ENCODE measurements at places on chromosomes 5 and 9. TPM values are rescaled to one million over a fixed set of nuclear protein-coding genes. Genes with fewer than 3 reads are reported as not detected.

PKD2L2 gene
- total RNA-seq, result not detected

RMRP gene
- total RNA-seq, result 46,048 TPM

MEGF9 gene
- total RNA-seq, result 5.4 TPM

CLIC3 gene
- total RNA-seq, result 4.0 TPM

TRIM7 gene
- total RNA-seq, result 7.6 TPM

NEUROG1 gene
- not detected for total RNA-seq

MCC gene
- 8.2 TPM for total RNA-seq

ZNF608 gene
- total RNA-seq, result 12.5 TPM

CMYA5 gene
- total RNA-seq, result 0.30 TPM
